ENCODE measurements at places on chromosomes 13 and 19.

- DNase-seq, result peak; percentile 64
Measured at GRCh38 chr19:2476451-2477140, 669 bp downstream of the GADD45B start.

DNA sequence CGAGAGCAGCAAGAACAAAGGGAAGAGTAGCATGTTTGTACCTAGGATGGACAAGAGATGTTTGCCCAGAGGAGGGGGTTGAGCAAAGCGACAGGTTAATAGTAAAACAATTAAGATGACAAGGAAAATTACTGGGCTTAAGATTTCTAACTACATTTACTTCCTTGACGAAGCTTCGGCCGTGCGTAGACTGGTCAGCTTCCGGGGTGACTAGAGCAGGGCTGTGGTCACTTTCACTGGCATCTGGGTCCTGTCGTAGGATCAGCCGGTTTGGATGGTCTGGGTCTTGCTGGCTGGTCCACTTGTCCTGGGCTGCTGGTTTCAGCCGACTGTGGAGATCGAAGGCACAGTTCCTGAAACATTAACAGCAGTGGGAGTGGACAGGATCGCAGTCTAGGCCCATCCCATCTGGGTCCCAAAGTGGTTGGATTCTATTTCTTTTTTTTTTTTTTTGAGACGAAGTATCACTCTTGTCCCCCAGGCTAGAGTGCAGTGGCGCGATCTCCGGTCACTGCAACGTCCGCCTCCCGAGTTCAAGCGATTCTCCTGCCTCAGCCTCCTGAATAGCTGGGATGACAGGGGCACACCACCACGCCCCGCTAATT is 5.0 kb upstream of the BSG start:
- DNase-seq, result no peak

DNA sequence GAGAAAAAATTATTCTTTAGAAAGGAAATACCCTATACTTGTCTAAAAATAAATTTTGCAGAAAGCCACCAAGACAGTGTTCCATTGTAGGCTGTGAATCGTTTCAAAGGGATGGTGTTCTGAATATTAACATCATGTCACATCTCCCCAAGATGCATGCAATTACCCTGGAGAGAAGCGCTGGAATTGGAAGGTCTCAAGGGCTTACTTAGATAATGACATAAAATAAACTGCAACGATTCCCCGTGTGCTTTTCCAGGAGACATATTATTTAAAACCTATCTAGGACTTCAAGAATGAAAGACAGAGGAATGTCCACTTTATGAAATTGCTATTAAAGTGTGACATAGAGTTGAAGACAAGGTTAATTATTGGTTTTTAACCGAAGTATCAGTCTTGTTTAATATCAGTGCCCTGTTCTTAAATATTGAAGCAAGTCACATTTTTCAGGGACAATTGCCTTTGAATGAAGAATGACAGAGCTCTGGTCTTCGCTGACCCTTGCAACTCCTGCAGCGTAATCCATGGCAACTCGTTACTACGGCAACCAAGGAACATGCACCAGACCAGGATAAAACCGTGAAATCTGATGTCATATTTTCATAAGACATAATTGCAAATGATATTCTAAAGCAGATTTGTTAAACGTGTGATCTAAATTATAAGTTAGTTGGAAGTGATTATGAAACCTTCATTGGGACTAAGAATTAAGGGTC is 91.7 kb downstream of the EFNB2 start:
- DNase-seq, result no peak

GRCh38 chr19:33242911-33243310 is 17.3 kb upstream of the SLC7A10 start:
- DNase-seq, result no peak

- no peak for DNase-seq
Measured at GRCh38 chr13:111027458-111028439, 87.4 kb upstream of the ARHGEF7 start.

- DNase-seq, result no peak
Measured at GRCh38 chr19:11382898-11383705, 1.0 kb downstream of the EPOR start.

DNA sequence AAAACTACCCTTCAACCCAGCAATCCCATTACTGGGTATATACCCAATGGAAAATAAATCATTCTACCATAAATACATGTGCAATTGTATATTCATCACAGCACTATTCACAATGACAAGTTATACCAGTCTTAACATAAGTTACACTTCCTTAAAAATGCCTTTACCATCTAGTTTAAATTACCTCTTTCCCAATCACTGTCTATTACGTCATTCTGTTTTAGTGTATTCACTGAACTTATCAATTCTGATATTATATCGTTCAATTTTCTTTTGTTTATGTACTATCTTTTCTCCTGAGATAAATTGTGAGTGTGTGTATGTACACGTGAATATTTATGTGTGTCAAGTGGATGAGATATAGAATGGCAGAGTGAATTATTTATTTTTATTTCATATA is 1416.8 kb downstream of the OLFM4 start:
- DNase-seq, result no peak

- peak; percentile 79 for DNase-seq
Measured at GRCh38 chr13:31797154-31797775, 57.9 kb downstream of the RXFP2 start.

DNA sequence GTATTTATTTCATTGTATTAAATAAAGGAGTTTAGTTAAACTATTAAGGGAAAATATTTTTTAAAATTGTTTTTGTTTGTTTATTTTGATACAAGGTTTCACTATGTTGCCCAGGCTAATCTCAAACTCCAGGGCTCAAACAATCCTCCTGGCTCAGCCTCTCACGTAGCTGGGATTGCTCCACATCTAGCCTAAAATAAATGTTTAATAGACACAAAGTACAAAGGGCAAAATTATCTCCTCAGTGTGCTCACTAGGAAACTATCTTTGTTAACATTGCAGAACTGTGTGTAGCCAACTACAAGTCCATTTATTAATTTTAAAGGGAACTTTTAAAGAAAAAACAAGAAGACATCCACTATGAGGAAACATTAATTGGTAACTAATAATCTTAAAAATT is 207.2 kb upstream of the PCDH17 start:
- no peak for DNase-seq

DNA sequence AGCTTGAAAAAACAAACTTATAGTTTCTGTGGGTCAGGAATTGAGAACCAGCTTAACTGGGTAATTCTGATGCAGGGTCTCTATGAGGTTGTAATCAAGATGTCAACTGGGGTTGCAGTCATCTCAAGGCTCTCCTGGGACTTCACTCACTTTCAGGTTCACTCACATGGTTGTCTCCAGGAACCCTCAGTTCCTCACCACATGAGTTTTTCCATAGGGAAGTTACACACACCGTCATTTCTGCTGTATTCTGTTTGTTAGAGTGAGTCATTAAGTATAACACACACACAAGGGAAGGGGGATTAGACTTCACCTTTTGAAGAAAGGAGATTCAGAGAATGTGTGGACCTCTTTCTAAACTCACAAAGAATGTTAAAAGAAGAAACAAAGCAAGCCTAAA is 34.9 kb upstream of the MLNR start:
- no peak for DNase-seq

- DNase-seq, result no peak
Measured at GRCh38 chr19:21848706-21849105, 12.7 kb upstream of the ZNF43 start.

DNA sequence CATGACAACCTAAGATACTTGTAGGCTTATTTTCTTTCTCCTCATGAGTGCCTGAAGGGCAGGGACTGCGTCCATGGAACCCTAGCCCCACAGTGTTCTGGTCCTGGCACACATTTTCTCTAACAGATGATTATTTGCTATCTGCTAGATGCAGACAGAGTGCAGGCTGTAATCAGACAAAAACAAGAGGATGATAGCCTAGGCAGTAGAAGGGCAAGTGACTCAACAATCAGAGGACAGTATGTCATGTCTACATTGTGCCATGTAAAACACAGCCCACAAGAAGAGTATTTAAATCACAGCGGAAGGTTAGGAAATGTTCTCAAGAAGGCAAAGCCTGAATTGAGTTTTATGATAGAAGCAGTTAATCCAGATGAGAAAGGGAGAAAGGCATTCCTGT is 29.3 kb downstream of the MIPEP start:
- no peak for DNase-seq

DNA sequence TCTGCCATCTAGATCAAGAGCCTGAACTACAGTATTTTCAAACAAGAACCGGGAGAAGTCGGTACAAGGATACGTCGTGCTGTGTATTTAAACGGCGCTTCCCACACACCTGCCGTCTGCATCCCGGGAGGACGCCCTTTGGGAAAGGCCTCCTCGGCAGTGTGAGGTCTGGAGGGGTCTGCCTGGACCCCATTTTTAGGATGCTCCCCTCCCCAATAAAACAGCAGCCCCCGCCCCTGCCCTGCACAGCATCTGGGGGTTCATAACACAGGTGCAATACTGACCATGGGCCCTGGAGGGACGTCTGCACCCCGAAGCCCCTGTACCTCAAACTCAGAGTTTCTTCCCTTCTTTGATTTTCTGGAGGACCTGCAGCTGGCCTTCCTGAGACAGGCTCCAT is 4.1 kb upstream of the C13orf46 start:
- DNase-seq, result no peak

DNA sequence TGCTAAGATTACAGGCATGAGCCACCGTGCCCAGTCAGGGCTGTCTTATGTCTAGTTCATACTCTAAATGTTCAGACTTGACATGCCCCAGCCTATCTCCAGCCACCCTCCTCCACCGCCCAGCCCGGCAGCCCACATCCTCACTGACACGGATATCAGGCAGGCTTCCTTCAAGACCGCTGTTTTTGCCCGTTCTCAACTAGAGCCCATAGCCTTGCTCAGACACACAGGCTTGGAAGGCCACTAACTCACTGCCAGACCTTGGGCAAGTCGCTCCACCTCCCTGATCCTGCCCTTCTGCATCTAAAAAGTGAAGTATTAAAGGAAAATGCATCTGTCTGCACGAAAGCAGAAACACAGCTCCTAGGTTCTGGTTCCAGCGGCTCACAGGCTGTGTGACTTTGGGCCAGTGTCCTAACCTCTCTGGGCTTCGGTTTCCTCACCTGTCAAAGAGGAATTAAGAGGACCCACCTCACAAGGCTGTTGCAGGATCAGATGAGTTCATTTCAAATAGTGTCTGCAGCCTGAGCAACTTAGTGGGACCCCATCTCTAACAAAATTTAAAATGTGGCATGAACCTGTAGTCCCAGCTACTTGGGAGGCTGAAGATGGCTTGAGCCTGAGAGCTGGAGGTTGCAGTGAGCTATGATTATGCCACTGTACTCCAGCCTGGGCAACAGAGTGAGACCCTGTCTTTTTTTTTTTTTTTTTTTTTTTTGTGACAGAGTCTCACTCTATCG is 14.5 kb upstream of the CERS4 start:
- DNase-seq, result no peak

GRCh38 chr19:46985542-46986415 is 33.9 kb upstream of the NPAS1 start:
- DNase-seq, result no peak

DNA sequence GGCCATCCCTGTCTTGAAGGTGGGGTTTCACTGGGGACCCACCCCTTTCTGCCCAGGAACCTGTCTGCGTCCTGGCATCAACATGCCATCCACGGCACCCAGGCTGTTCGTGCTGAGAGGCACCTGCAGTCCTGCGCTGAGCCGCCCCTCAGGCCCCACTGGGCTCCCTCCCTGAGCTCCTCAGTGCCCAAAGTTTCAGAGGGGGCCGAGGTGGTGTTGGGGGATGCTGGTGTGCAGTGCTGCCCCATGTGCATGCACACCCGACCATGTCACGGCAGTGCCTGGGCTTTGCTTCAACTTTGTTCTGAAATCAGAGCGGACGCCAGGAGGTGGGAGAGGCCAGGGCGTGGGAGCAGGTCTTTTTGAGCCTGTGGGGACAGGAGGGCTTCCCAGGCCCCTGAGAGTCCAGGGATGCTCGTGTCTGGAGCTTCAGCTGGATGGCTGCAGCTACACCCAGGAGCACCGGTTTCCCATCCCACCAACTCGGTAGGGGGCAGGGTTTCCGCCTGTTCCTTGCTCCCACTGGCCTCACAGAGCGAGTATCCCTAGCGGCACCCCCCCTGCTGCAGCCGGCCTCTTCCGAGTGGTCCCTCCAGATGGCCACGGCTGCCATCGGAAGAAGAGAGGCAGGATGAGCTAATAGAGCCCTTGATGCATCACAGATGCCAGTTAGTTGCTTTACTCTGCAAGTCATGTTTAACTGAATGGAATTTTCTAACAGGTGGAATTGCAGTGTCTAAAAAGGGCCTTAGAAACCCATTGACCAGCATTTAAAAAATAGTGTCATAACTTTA is 44.0 kb downstream of the WDFY2 start:
- no peak for DNase-seq

GRCh38 chr13:40442231-40442630 is 224.2 kb downstream of the FOXO1 start:
- no peak for DNase-seq

DNA sequence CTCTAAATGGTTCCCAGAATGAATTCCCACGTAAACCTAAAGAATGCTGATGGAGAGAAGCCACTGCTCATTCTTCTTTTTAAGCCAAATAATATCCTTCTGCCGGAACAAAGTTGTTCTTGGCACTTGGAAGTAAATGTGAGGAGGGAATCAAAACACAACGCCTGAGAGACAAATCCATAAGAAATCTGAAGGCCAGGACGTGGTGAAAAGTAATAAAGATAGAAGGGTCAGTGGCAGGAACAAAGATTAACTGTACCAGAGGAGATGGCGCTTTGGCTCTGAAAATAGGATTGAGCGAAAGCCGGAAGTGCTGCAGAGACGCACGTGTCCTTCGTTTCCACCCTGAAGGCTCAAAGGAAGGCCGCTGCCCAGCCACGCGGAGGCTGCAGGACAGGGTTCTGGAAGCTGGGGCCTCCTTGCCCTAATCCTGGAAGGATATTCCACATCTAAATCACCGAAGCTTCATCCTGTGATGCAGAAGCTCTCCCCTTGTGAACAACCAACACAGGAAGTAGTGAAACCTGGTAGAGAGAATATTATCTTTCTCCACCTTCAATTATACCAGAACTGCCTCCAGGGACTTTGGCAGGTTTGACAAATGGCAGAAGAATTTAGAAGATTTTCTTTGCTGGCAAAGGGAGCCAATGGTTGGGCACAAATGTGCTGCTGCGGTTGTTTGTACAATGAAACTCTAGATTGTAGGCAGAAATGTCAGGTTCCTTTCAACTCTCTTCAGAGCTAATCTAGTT is 214.6 kb upstream of the SERP2 start:
- peak; percentile 75 for DNase-seq

DNA sequence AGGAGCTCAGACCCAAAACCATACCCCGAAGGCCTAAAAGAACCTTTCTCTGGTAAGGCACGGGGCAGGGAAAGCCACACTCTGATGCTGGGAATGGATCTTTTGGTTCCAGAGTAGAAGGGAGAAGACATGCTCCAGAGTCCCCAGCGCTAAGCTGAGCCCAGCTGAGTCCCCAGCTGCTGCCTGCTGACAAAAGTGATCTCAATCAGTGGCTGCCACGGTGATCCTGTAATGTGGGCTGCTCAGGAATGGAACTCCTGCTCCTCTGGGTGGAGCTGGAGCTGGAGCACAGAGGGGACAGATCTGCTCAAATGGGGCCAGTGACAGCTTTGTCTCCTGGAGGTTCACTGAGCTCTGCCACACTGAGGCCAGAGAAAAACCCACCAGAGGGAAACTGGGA is 70.5 kb downstream of the MLLT1 start:
- DNase-seq, result no peak

Measured in fibroblast of the aortic adventitia (primary cell).